Hematopoietic multipotent progenitor cell treated with erythropoietin and hydrocortisone succinate and interleukin-3 and kit ligand, for 8 days (in vitro differentiated cells): ENCODE measurements at places on chromosomes 2 and 18.

- DNase-seq = no peak
These were observed 41.1 kb downstream of the LIMS1 start for GRCh38 chr2:108575132-108575966.

- no peak for DNase-seq
These were observed 198.3 kb upstream of the SLC35G4 start for GRCh38 chr18:11411048-11411447.

DNA sequence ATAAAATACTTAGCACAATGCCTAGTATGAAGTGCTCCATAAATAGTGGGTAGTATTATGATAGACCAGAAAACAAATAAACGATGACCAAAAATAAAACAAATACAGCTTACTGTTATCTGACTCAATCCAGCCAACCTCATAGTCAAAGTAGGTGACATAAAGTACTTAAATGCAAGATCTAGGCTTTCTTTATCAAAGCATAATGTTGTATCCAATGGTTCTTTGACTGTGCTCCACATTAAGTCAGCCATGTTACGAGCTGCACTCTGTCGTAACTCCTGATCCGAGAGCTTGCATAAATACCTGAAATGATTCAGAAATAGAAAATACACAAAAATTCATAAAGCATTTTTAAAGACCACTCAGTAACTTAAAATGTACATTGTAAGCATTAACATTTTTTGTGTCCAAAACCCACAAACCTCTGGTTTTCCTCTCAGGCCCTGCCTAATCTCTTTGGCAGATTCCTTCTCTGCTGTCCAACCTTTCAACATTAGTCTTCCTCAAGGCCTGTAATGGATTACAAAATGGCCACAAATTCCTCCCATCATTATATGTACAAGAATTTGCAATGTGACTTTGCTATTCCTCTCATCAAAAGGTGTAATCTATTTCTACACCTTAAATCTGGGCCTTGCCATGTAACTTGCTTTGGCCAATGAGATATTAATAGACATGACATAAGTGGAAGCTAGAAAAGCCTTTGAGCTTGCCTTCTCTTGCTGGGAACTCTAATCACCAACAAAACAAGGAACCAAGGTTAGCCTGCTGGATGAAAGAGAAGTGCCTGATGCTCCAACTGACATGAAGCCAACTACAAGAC, 90.6 kb downstream of the USP34 start:
- no peak for DNase-seq

DNA sequence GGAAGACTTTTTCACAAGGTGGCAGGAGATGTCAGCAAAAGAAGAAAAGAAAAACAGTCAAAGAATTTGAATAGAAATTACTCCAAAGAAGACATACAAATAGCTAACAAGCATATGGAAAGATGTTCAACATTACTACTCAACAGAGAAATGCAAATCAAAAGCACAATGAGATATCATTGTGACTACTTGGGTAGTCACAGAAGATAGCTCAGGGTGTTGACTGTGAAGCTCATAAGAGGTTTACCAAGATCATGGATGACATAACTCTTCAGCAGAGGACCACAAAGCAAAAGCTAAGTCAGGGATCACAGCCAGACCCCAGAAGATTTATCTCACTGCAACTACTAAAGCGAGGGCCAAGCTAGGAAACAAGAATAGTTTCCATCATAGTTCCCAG, 53.0 kb upstream of the TANK start:
- DNase-seq = no peak

GRCh38 chr2:231985823-231986261, 24.3 kb downstream of the DIS3L2 start:
- DNase-seq = peak; percentile 38

DNA sequence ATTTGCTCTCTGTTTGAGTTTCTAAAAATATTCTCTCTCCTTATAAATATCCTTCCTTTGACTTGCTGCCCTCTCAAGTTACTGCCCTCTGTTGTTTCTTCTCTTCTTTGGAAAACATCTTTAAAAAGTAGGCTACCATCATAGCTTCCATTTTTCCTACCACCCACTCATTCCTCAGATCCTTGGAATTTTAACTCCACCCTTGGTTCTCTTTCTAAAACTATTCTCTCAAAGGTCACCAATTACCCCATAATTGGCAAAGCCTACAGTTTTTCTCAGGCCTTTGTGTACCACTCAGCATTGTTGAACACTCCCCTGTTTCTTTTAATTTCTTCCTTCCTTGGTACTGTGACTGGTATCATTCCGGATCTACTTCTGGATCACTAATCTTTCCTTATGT, 43.0 kb upstream of the ITGAV start:
- DNase-seq = no peak

- DNase-seq = no peak
These were observed 158.6 kb upstream of the SYT4 start for GRCh38 chr18:43435851-43436250.
